ENCODE measurements at places on chromosomes 6 and 20.

- DNase-seq: no peak
Observed at GRCh38 chr6:22442826-22443225, 126.5 kb upstream of the HDGFL1 start.

- DNase-seq: peak; percentile 38
Observed at GRCh38 chr20:25624500-25624939, 706 bp upstream of the NANP start.

DNA sequence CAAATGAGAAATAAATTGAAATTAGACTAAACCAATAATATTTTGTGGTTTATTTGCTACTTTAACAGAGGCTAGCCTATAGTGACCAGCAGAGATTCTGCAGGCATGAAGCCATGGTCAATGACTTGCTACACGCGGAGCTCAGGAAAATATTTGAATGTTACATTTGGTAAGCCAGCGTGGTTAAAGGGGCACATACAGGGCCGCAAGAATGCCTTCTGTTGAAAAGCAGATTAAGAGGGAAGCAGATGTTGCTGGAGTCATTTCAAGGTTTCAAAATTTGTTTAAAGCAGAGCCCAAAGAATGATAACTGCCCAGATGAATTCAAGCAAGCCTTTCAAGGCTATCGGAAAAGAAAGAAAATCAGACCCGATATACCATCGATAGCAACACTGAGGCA, 294.3 kb upstream of the MAN1A1 start:
- DNase-seq: no peak

DNA sequence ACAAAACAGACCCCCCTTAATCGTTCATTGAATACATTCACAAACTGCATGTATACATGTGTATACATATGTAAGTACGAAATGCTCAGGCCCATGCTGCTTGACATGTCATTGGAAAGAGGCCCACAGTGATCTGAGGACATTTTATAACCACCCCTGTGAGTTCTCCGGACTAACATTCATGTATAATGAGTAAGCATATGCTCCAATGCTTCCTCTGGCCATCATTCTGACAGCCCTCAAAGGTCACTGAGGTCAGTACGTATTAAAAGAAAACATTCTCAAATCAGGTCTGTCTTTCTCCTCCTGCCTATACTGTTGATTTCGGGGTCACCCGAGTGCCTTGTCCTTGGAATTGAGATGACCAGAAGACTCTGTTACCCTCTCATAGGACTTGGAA, 54.9 kb downstream of the TENT5A start:
- DNase-seq: no peak

DNA sequence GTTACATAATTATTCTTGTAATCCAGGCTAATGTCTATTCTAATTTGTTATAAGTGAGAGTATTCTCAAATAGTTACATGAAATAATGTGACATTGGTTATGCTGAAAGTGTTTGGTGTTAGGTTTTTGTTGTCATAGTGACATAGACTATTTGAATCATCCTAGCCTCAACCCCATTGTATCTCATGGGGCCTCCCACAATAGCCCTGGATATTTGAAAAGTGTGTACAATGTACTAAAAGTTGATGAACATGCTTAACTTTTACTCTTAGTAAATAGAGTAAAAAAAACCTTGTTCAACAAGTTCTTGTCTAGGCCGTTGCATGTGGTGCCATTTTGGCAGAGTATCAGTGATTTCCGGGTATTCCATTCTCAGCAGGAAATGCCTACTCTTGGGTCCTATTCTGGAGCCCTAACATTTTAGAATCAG, 83.0 kb downstream of the RTN4IP1 start:
- DNase-seq: peak; percentile 41

DNA sequence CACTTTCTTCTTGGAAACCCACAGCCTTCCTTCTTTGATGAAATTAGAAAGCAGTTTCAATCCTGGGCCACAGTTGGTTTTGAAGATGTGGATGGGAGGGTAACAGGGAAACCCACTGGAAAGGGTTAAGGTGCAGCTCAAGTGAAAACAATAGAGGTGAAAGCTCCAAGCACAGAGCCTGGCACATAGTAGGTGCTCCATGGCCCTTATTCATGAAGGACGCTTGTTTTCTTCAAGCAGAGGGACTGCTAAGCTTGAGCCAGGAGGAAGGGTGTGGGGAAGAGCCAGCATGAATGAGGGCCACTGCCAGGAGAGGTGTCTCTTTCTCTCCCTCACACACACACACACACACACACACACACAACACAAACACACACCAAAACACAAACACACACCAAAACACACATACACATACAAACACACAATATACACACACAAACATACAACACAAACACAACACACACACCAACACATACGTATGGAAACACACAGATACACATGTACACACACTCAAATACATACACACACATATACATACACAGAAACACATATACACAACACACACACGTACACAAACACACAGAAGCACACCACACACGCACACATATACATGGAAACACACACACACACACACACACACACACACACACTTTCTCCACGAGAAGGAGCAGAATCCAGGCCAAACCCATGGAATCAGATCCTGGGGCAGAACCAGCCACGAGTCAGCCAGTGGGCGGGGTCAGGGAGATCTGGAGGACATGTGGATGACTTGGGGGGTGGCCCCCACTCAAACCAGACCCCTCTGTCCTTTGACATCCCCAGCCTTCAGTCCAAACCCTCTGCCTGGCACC, 23.7 kb upstream of the RBPJL start:
- peak; percentile 38 for DNase-seq

DNA sequence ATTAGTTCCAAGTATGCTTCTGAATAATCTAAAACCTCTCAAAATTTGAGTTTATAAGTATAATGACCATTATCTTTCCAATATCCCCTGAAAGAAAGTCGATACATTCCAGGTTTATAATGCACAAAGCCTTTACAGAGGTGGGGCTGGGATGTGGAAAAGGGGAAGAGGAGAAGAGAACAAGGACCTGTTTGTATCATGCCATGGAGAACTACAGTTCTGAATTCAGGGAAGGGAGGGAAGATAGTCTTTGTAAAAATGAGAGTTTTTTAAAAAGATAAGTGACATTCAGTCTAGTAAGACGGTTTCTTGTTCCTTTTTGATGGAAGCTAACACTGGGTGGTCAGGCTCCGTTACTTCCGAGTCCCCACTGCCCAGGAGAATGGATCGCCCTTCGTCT, 26.1 kb downstream of the ZBTB2 start:
- DNase-seq: no peak

- peak; percentile 66 for DNase-seq
Observed at GRCh38 chr6:73929405-73929804, 233.4 kb downstream of the CD109 start.

- DNase-seq: no peak
Observed at GRCh38 chr6:13979284-13980171, 54.8 kb downstream of the RNF182 start.

DNA sequence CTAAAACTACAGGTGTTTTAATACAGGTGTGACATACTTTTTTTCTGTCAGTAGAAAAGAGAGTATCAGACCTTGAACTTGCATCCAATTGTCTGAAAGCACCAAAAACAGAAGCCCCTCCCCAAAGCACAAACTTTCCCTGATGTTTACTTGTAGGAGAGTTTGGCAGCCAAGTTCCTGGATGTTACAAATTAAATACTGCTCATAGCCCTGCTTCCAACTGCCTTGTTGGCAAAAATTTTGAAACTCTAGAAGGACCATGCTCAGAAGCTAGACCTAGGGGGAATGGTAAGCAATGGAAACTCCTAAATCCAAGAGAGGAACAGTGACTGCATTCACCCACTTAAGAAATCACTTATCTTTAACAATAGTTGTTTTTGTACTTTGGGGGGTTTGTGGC, 17.0 kb upstream of the ARG1 start:
- no peak for DNase-seq

DNA sequence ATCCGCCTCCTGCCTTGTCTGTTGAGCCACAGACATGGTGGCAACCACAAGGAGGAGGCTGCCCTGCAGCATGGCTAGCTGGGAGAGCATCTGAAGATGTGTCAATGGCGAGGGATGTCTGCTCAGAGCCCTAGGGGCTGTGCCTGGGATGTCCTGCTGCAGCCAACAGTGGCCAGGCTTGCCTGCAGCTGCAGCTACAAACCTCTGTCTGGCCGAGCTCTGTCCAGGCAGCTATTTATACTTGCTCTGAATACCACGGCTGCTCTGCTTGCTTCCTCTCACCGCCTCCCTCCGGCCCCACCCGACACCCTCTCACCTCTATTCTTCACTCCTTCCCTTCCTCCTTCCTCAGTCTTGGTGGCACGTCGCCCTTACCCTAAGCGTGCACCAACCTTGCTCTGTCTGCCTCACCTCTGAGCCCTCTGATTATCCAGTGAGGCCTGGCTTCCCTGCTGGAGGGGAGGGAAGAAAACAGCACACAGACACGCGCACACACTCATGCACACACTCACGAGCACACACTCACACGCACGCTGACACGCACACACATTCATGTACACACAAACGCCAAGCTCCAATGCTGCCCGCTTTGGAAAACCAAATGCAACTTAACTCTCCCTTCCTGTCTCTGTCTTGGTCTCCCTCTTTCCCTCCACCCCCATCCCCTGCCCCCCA, at the start of gene ANGPT4:
Gene ANGPT4, minus strand, starts transcription at position 210 of the 675 bp plus-strand sequence. Its CDS starts 120 bp downstream, at position 90.
- no peak for DNase-seq

DNA sequence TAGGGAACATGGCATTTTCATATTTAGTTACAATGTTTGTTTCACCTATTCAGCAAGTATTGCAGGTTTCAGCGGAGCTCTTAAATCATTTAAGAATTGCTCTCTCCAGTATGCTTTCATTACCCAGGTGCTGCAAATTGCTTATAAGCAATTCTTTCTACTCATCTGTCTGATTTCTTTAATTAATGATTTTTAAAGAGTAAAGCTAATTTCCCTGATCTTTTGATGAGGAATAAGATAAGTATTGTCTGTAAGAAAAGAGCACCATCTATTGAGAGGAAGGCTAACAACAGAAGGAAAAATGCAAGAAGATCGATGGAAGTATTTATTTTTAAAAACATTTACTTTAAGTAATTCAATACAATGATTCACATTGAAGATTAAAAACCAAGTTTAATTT, 2.0 kb downstream of the OPRM1 start:
- DNase-seq: no peak

GRCh38 chr6:152720974-152721373, 23.3 kb downstream of the MYCT1 start:
- peak; percentile 30 for DNase-seq

GRCh38 chr20:52234302-52235045, 42.9 kb upstream of the ZFP64 start:
- DNase-seq: no peak

DNA sequence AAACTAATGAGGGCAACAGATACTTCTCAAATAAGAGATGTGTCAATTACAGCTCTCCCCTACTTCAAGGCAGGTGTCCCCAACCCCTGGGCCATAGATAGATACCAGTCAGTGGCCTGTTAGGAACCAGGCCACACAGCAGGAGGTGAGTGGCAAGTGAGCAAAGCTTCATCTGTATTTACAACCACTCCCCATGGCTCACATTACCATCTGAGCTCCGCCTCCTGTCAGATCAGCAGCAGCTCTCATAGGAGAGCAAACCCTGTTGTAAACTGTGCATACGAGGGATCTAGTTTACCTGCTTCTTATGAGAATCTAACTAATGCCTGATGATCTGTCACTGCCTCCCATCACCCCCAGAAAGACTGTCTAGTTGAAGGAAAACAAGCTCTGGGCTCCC, 422.1 kb downstream of the GJA1 start:
- DNase-seq: no peak

DNA sequence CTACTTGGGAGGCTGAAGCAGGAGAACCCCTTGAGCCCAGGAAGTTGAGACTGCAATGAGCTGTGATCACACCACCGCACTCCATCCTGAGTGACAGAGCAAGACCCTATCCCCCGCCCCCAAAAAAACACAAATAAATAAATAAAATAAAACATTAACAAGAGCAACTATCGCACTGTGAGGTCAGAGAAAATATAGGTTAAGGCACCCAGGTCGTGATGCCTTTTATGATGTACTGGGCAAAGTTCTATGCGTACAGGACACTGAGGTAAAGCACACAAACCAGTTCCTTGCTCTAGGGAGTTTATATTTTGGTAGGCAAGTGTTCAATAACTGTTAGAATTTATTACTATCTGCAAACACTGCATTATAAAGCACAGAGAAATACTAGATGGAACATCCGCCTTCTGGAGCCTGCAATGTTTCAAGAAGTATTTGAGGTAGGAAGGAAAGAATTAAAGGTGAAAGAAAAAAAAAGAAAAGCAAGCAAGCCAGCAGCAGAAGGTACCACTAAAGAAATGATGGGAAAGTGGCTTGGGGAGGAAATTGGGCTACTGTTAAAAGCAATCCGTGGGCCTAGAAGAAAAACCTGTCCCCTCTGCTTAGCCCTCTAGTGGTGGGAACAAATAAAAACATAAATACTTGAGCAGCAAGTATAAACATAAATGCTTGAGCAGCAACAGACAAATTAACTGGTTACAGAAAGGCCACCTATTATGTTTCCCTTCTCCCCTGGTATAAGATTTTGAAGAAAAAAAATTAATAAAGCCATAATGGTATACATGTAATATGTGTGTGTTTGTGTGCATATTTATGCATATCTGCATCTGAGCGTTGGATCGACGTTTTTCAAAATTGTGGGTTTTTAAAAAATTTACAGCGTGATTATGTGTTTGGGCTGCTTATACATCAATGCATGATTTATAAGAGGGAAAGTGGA, 128.0 kb downstream of the PHACTR1 start:
- peak; percentile 18 for DNase-seq

DNA sequence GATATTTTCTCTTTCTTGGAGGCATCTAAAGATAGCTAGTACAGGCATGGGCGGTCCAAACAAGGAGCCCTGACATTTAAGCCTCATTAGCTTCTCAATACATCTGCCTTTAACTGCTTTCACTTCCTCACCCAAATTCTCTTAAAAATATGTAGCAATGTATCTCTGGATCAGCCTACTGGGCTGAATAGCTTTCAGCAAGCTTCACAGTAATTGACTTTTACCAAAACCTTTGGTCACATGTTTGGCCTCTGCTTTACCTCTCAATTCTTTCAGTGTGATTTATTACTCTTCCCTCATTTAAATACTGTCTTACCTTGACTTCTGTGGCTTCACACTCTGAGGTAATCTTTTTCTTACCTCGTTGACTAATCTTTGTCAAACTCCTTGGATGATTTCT, 1618.1 kb downstream of the GRIK2 start:
- no peak for DNase-seq

GRCh38 chr6:30955367-30956042, 14.7 kb downstream of the MUCL3 start:
- DNase-seq: peak; percentile 23

Data from RWPE1 (cell line).